AG04450 (cell line): ENCODE measurements at places on chromosomes 3 and 15.

DNA sequence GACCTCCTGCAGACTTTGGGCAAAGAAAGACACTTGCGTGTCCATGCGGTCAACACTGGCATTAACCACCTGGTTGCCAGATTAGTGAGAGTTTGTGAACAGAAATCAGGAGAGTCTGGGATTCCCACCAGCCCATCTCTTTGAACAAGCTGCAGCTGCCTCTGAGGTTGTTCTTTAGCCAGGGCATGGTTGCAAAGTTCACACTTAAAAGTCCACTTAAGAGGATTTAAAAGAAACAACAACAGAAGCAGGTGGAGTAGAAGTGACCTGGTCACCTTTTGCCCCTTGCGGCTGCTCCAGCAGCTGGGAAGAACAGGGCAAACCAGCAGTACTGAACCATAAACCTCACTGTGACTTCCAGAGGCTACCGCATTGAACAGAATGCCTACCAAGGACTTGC lies 97.3 kb downstream of the FOXB1 start:
- no peak for DNase-seq

DNA sequence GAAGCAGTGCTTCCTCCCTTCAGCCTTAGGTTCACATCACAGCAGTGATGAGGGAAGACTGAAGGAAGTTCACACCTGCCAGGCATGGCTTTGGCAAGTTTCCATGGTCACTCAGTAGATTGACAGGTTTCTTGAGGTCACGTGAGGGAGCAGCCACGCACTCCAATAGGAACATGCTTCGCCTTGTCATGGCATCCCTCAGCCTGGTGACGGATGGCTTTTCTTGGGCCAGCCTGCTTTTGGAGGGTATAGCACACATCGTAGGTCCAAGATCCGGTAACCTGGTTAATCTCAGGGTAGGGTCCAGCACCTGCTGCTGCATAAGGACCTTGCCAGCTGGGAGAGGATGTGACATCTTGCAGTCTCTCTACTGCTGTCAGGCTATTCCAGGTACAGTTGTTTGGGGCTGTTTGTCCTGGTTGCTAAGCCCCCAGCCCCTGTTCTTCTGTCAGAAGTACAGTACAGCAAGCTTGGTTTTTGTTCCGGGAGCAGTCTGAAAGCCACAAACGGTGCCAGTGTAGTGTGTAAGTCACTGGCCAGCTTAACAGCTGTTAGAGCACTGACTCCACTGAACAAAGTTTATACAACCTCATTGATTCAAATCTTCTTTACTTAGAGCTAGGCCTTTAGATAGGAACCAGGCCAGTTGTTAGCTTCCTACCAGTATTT lies 42.3 kb downstream of the PSMD6 start:
- DNase-seq: no peak

GRCh38 chr3:190384309-190384756 lies 3.6 kb upstream of the CLDN16 start:
- DNase-seq: no peak

DNA sequence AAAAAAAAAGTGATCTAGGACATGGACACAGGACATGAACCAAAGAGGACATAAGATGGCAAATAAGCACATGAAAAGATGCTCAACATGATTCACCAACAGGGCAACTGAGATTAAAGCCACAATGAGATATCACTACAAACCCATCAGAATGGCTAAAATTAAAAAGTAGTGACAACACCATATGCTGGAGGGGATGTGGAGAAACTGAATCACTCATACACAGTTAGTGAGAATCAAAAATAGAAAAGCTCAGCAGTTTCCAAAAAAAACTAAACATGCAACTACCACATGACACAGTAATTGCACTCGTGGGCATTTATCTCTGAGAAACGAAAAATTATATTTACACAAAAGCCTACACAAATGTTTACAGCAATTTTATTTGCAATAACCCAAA lies 27.9 kb upstream of the ACKR4 start:
- DNase-seq: no peak

DNA sequence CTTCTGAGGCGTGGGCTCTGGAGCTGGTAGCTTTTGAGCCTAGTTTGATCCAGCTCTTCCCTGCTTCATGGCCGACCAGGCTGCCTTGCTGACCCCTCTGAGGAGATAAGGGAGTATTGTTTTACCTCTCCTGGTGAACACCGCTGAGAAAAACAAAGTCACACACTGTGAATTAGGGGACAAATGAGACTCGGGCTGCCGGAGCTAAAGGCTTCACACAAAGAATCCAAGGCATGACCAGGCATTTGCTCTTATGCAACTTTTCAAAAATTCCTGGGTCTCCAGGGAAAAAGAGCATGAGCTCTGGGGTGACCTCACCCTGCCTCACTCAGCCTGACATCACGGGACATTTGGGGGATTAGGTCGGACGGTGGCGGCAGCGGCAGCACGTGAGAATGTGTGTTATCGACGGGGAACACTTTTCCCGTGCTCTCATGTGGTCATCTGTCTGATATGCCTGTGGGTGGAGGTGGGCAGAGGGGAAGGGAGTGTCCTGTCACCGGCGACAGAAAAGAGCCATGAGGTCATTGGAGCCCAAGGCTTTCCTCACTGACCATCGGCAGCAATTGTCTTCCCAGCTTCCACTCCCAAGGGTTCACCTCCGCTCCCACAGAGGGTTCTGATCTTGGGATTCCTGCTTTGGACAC lies 61.0 kb downstream of the TMEM44 start:
- DNase-seq: no peak

GRCh38 chr3:21356402-21356801 lies 394.6 kb downstream of the ZNF385D start:
- no peak for DNase-seq

GRCh38 chr3:185552358-185552877 lies at the start of gene LIPH:
Gene LIPH, minus strand, starts transcription at chr3:185552588. Its CDS starts 117 bp downstream, at chr3:185552471.
- no peak for DNase-seq

- no peak for DNase-seq
These were observed 13.3 kb upstream of the LMAN1L start for GRCh38 chr15:74799255-74799855.

DNA sequence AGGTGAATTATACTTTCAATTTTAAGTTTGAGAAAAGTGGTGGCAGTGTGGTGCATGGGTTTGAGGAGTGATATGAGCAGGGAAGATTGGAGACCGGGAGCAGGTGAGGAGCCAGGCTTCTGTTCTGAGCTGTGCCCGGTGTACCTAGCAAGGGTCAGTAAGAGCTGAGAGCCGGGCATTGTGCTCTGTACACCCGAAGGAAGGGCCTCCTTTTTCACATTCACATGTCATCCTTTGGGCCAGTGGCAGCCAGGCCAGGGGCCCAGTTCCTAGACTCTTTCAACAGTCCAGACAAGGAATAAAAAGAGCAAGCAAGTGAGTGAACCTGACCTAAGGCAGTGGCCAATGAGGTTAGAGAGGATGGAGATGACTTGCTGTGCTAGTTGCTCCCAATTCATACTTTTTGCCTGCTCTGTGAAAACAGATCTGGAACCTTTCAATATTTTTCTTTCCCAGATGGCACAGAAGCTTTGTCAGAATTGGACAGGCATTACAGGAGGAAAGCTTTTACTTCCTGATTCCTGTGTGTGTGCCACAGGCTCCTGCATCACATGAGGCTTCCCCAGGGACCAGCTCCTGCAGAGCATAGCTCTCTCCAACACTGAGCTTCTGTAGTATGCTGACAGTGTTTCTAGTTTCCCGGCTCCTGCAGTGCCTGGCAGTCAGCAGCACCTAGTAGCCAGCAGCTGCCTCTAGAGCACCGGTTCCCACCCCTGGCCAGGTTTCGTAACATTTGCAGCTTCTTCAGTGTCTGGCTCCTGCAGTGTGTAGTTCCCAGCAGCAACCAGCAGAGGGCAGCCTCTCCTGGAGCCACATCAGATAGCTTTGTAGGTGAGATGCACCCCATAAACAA lies 5.3 kb upstream of the TRA2B start:
- DNase-seq: peak; percentile 49

DNA sequence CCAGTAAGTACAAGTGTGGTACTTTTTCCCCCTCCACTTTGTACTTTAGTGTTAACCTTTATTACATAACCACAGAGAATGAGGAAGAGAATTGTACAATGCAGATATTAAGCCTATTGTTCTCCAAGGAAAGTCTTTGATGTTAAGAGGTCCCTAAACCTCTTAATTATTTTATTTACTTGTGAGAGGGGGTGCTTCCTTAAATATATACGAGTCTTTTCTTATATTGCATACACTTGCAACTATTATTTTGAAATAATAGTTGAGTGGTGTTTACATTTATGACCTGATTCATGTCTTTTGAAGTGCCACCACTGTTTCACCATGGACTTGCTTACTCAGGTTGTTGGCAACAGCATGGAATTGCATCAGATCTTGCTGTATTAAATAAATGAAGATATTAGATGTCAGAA lies 10.1 kb downstream of the USP3 start:
- DNase-seq: peak; percentile 45

DNA sequence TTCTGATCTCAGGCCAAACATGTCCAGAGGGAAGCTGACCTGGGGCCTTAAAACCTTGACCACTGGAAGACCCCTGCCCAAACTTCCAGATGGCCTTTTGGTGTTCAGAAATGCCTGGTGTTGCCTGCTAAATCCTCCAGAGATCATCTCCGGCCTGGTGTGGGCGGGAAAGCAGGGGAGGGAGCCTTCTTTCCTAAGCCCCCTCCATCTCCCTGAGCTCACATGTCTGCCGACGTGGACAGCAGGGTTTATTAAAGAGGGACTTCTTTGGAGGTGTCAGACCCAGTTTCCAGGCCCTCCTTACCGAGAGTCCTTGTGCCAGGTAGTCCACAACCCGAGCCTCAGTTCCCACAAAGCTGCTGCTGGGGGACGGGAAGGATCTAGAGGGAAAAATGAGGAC lies 55.9 kb upstream of the SLC6A1 start:
- no peak for DNase-seq

DNA sequence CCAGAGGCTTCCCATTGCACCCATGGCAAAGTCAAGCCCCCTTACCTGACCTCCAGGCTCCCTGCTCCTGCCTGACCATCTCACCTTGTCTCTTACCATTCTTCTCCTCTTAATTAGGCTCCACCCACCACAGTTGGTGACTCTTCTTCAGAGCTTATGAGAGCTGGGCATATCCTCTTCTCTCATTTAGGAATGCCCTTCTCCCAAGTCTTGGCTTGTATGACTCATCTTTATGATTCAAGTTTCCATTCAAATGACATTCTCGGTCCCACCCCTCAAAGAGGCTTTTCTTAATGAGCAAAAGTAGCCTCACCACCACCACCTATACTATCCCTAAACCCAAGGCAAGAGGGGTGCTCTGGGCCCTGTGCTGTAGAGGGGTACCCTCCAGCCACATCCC lies 55.3 kb upstream of the NUDT16 start:
- no peak for DNase-seq

GRCh38 chr3:125633767-125634166 lies 38.5 kb upstream of the OSBPL11 start:
- DNase-seq: no peak

GRCh38 chr3:69328103-69328962 lies 57.6 kb downstream of the FRMD4B start:
- no peak for DNase-seq

- DNase-seq: no peak
These were observed 22.7 kb downstream of the ABI3BP start for GRCh38 chr3:100970477-100970990.

- no peak for DNase-seq
These were observed 337.3 kb upstream of the ARRDC4 start for GRCh38 chr15:97623091-97623661.

- no peak for DNase-seq
These were observed 31.3 kb upstream of the SACM1L start for GRCh38 chr3:45657853-45658252.

DNA sequence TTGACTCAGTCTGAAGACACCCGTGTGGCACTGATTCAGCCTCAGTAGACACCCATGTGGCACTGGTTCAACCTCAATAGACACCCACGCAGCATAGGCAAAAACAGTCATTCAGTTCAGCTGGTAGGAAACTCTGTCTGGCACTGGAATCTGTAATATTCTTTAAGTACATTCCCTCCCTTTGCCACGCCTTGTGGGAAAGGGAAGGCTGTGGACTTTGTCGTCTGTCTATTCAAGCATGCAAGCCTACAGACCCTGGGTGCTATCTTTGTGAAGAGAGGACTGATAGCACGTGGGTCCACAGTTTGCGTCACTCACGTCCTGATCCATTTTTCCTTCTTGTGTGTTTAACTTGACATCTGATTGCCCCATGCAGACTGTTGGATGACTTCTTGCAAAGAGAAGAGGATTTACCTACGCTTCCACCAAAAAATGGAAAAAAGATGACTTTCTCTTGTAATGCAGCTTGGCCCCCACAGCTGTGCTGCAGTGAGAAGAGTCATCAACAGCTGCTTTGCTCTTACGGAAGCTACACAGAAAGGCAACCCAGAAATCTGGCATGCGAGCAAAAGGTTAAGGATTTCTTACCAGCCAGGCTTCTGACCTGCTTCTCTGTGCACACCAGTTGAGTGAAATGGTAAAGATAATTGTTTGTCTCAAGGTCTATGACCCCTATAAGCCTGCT lies 278.1 kb downstream of the ULK4 start:
- no peak for DNase-seq

DNA sequence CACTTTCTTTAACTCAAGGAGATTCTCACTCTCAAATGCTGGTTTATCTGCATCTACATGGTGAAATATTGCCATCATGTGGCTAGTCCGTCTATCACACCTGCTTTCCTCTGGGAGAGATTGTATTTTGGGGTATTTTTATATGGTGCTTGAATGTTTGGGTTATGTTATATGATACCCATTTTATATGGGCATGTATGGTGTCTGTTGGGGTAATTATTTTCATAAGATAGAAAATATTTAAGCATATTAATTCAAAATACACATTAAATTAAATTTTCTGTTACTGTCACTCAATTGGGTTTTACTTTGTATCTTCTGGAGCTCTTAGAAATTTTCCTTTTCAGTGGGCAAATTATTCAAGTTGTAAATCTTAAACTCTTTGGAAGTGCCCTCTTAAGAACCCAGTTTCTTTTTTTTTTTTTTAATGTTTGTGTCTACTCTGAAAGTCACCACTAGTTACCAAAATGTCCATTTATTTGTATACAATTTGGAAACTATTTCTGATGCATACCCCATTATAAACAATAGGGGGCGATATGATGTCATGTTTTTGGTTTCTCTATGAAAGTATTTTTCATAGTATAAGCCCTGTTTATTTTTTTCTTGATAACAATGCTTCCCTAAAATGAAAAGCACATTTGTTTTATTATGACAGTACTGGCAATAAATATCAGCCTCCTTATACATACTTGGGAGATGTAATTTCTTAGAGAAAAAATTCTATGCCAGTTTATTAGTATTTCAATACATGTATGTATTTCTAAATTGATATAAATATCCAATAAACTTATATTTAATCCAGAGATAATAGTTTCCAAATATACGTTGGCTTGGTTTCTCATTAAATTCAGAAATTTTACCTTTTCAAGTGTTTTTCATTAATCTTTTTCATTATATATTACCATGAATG lies 36.1 kb upstream of the PLSCR5 start:
- peak; percentile 8 for DNase-seq

DNA sequence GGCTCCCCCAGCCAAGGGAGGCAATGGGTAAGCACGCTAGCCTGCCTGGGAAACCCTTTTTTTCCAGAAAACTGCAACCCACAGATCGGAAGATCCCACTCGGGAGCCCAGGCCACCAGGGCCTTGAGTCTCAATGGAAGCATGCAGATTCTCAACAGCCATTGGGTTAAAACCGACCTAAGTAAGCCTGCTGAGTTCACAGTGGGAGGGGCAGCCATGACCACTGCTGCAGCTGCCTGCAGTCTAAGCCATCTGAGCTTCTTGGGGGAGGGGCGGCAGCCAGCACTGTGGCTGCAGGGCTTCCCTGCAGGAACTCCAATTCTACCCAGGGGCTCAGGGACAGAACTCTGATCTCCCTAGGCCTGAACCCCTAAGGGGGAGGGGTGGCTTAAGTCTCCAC lies 82.0 kb downstream of the DPPA2 start:
- DNase-seq: no peak
